ENCODE measurements at places on chromosomes 11 and 22.

GRCh38 chr11:132977746-132978145, 554.6 kb downstream of the OPCML start:
- peak; percentile 26 for DNase-seq

- DNase-seq, result no peak
Measured at GRCh38 chr11:117143390-117143789, 697 bp upstream of the PAFAH1B2 start.

GRCh38 chr11:93700830-93701229, 39.3 kb downstream of the CEP295 start:
- DNase-seq, result peak; percentile 3

- DNase-seq, result no peak
Measured at GRCh38 chr11:89168396-89168795, 9.3 kb upstream of the TYR start.

- no peak for DNase-seq
Measured at GRCh38 chr11:32400196-32400595, 35.1 kb downstream of the WT1 start.

GRCh38 chr11:111355956-111356659, 23.0 kb downstream of the POU2AF1 start:
- no peak for DNase-seq

DNA sequence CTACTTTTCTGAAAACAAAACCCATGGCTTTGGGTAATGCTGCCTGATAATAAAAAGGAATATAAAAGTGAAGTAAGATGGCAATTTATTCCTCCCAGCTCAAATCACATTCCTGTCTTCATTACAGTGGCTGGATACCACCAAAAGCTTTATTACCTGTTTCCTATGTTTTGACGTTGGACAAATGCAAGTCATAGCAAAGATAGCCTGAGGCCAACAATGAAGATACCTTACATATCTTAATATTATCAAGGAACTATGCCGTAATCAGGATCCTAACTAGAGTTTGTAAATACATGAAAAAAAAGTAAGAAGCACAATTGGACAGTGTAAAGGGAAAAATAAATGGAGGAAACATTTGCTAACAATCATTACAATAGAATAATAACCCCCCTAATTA, 202.4 kb downstream of the SOX6 start:
- DNase-seq, result no peak

DNA sequence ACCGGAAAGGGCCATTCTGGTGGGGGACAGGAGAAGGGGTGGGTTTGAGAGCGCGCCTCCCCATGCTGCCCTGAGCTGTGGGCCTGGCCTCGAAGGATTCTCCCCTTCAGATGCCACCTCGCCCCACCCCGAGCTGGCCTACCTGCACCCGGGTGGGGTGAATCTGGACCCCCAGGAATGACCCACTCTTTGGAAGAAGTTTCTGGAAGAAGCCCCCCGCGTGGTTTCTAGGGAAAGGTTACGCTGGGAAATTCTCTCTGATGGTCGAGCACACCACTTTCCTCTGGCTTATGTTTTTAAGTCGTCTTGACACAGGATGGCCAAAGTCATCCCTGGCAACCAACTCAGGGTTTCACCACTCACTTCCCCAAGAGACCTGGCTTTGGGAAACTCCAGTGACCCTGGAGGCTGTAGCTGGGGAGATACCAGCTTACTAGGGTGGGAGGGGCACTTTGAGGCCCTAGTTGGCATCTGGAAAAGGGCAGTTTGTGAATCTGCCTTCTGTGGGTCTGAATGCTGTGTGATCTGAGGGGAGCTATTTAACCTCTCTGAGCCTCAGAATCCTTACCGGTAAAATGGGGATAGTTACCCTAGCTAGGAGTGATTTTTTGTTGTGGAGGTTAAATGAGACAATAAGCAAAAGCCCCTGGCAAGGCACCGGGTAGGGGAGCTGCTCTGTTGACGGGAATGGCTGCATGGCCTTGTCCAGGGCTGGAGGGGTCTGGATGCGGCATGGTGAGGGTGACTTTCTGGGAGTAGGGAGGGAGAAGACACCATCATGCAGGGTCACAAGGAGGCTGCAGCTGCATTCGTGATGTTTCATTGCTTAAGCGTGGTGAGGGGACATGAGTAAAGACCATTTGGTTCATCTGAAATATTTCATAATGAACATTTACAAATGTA, 45.3 kb upstream of the ACCSL start:
- no peak for DNase-seq

DNA sequence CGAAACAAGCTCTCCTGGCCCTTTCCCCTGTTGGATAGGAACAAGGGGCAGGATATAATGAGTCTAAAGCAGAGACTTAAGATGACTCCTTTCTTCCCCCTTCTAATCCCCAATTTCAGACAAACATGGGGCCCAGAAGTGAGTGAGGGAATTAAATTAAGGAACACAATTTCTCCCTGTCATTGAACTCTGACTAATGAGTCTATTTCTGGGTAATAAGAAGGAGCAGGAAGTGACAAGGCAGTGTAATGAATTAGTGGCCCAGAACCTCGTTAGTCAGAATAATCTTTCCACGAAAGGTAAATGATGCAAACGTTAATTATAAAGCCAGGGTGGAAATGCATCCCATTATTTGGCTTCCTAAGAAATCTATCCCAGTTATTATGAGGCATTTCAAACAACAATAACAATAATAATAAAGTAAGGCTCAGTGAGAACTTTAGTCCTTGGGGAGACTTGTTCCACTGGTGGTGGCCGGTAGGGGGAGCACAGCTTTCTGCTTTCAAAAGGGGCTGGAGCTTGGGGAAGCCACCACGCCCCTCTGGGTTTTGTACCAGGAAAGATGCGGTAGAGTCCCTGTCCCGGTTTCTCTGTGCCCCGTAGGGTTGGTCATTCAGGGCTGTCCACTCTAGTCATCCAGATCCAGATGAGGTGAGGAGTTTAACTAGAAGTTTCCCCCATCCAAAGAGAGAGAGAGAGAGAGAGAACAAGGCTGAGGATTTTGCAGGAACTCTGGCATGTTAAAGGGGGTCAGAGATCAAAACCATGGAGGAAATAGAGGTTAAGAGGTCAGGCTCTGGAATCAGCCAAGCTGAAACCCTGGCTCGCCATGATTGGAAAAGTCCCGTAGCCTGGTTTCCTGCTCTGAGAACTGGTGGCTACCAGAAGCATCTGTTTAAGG, 298.3 kb downstream of the NTM start:
- DNase-seq, result no peak

- DNase-seq, result no peak
Measured at GRCh38 chr11:123325533-123325932, 104.5 kb upstream of the GRAMD1B start.

- no peak for DNase-seq
Measured at GRCh38 chr11:68855205-68855981, 13.7 kb upstream of the CPT1A start.

- DNase-seq, result no peak
Measured at GRCh38 chr22:31605851-31606585, 56.0 kb downstream of the PISD start.

- DNase-seq, result no peak
Measured at GRCh38 chr11:71206186-71206585, 46.2 kb downstream of the SHANK2 start.

GRCh38 chr11:128496249-128496648, 91.1 kb downstream of the ETS1 start:
- no peak for DNase-seq

DNA sequence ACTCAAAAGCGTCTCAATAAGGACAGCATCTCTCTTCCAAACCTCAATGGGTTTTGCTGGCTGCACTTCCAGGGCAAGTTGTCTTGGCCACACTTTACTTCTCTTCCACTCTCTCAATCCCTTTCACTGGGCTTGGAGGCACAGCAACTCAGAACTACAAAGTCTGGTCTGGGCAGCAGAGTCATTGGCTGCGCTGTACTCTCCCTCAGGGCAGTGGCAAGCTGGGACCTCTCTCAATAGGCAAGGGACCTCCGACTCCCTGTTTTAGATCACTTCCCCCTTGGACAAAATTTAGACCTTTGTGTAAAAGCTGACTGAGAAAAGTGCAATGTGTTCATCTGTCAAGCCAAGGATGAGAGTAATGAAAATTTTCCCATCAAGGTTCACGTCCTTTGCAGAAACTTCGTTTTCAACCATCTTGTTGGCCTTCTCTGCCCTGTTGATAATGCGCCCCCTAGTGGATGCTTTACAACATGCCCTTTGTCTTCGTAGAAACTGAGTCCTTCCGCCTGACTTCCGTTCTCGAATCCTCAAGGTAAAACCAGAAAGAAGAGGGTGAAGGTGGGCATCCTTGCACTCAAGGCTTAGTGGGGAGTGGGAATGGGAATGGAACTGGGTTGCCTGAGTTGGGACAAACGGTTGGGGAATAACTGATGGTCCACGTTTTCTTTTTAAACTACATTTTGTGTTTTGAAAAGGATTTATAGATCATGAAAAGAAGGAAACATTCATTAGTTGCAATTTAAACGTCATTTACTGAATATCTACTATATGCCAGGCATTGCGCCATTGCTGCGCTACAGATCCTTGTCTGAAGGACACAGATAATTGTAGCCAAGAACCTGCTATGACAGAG, 99.1 kb downstream of the CD44 start:
- no peak for DNase-seq

- no peak for DNase-seq
Measured at GRCh38 chr11:119282495-119282894, 34.4 kb downstream of the MCAM start.

DNA sequence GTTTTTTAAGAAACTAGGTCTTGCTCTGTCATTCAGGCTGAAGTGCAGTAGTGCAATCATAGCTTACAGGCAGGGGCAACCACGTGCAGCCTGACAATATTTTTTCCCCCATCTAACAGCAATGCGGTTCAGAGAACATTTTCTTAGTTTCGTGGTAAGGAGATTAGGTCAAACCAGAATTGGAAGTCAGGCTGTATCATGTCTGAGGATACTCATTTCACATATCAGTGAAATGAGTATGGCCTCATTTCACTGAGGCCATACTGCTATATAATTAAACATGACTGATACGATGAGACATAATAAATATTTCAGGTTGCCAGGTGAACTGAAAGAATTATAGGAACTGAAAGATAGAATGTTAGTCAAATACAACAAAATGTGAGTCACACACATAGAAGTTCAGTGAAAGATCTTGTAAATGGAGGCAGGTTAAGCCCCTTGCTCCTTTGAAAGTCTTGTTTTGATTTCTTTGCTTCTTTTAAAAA, 32.5 kb upstream of the IZUMO1R start:
- DNase-seq, result no peak

DNA sequence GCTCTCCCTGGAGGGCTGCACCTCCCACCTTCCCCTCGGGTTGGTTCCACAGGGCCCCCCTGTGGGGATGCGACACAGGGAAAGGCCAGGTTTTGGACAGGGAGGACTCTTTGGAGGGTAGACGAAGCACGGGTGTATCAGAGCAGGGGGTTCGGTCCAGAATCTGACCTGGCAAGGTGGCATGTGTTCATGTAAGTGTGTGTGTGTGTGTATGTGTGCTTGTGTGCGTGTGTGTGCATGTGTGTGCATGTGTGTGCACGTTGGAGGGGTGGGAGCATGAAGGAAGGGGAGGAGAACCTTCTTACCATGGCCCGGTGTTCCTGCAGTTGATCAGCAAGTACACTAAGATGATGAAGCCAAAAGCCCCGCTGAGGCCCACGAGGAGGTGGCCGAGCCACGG, 14.7 kb downstream of the IL2RB start:
- DNase-seq, result no peak

DNA sequence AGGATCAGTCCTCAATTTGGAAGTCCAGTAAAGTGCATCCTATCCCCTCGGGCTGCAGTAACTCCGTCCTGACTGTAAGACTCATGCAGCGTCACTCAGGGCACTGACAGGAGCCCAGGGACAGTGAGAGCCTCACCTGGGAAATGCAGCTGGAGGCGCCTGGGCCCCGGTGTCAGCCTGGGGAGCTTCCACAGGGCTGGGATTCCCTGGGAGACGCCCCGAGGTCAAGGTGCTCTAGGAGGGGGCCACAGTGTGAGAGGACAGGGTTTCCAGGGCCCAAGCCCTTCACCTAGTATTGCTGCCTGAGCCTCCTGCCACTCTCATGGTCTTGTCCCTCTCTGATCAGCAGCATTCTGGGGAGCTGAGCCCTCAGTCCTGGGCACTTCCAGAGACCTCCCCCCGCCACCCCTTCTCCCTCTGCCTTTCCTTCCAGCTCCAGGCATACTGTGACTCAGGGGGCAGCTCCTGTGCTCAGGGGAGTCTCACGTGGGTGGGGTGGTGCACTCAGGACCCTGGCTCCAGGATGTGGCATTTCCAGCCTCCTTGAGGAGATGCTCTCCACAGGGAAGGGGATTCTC, 99.1 kb upstream of the IGLL5 start:
- DNase-seq, result no peak

DNA sequence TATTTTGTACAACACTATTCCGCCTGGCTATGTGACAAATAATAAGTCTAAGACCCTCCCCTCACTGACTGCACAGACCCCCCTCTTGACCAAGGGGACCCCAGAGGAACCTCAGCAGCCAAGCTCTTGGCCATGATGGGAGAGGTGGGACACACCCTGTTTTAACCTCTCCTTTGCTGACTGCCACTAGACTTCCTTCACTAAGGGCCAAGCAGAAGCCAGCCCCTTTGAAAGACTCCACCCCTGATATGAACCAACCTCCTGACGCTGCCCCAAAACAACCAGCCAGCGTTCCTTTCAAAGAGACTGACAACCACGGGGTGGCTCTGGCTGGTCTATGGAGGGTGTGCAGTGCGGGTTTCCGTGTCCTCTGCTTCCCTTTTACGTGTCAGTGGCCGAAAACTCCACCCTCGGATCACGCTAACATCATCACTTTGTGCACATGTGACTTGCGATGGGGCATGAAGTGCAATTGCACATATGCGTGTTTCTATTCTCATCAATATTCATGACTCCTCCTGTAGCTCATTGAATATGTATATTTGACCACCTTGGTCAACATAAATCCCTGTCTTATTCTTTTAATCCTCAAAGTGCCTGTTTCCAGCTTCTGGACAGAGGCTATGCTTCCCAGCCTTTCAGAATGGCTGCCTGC, 643.9 kb downstream of the TBC1D22A start:
- DNase-seq, result no peak

- no peak for DNase-seq
Measured at GRCh38 chr22:38744981-38745380, 10.8 kb downstream of the SUN2 start.

- no peak for DNase-seq
Measured at GRCh38 chr11:62905296-62905695, 15.9 kb downstream of the CHRM1 start.

- no peak for DNase-seq
Measured at GRCh38 chr22:28015676-28016601, 96.9 kb upstream of the PITPNB start.

- no peak for DNase-seq
Measured at GRCh38 chr22:26238596-26238995, 69.3 kb downstream of the SEZ6L start.

GRCh38 chr22:48178536-48178935, 1416.1 kb downstream of the TBC1D22A start:
- no peak for DNase-seq

- no peak for DNase-seq
Measured at GRCh38 chr11:69801513-69802335, 17.5 kb downstream of the FGF3 start.

- no peak for DNase-seq
Measured at GRCh38 chr11:79054636-79055035, 386.2 kb downstream of the TENM4 start.

DNA sequence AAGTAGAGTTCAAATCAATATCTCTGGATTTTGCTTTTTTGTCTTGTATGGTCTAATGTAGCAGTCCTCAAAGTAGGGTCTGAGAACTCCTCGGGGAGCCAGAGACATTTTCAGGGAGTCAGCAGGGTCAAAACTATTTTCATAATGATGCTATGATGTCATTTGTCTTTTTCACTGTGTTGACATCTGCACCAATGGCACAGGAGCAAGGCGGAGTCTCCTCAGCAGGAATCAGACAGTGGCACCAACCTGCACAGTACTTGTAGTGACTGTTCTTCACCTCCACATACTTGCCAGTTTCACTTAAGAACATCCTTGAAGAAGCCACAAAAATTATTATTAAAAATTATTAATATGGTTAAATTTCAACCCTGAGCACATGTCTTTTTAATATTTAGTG, 14.9 kb upstream of the FXYD6 start:
- no peak for DNase-seq

All from AG04449 (cell line).